CD4-positive, alpha-beta T cell treated with Interleukin-15 for 1 hour (primary cell): ENCODE measurements at places on chromosomes 11 and 22.

- DNase-seq = peak; percentile 53
Measured at GRCh38 chr22:42994917-42995562, 19.9 kb downstream of the PACSIN2 start.

GRCh38 chr22:39529487-39529851 lies 3.1 kb downstream of the RPS19BP1 start:
- DNase-seq = no peak

DNA sequence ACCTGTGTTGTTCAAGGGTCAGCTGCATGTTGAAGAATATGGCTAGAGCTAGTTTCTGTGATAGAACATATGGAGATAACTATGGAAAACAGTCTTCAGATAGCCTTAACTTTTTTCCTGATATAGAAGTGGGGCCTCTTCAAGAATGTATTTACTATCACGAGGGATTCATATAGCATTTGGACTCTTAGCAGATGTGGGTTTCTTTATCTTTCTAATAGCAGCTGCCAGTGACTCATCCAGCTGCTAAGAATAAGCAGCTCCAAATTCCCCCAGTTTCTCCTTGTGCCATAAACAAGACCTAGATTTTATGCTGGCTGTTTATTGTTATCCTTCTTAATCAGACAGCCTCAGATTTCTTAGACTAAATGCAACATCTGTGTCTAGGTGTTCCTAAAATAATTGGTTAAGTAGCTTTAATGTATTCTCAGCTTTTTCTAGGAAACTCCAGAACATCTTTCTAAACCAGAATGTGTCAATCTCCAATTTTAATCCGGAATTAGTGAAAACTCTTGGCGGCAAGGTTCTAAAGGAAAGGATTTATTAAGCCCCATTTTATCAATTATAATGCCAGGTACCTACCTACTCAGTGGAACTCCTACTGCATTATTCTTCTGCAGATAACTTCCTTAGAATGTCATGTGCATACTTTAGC lies 119.8 kb downstream of the CSTPP1 start:
- DNase-seq = no peak

DNA sequence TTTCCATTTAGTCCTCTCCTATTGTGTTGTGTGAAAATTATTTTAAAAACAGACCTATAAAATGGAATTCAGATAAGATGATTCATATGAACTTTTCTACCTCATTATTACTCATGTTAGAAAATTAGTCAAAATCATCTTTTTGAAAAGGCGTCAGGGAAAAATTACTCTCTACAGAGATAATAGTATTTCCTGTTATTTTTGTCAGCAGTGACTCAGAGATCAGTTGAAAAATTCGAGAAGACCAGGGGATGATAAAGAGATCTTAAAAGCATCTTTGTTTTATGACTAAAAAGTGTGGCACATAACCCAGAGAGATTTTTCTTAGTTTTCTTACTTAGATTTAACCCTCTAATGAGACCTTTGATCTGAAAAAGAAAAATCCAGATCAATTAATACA lies 157.9 kb upstream of the CARD18 start:
- no peak for DNase-seq

DNA sequence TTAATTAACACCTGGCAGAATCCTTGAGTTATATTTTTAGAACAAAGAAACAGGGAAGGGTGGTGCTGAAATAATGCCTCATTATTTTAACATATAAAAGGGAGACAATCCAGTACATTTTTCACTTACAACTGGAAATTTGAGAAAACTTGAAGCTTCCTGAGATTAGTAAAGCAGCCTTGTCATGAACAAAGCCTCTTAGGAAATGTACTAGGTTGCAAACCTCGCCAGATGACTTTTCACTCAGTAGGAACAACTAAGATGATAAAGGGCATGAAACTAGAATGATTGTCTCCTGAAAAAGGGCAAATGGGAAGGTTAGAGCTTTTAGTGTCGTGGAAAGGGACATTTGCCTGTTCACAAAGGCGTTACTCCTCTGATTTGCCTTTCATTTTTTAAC lies 289.6 kb downstream of the ETS1 start:
- DNase-seq = no peak

GRCh38 chr11:63937713-63938478 lies 906 bp upstream of the NAA40 start:
- DNase-seq = no peak

DNA sequence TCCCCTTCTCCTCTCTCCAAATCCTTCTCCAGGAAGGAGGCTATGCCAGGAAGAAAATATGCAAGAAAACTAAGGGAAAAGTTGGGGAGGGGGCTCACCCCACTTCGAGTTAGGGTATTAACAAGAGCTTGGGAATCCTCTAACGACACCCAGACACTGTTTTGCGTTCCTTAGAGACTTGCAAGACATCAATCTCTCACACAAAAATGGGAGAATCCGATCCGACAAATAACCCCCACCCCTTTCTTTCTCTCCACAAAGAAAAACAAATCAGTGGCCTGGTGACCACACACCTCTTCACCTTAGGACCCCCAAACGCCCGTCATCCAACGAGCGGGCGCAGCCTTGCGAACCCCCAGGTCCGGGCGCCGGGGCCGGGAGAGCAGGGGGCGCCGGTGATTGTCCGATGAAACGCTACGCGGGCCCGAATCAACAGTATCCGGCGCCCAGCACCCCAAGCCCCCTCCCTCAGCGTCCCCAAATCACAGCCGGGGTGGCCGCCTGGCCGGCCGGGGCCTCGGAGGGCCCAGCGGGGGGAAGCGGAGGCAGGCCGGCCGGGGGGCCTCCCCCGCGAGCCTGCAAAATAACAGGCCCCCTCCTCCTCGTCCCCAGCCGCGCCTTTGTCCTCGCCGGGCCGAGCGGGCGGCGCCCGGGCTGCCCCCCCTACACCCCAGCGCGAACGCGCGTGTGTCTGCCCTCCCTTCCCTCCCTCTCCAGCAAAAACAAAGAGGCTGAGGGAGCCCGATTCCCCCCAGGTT lies 690 bp downstream of the CSNK1E start:
- DNase-seq = peak; percentile 51

GRCh38 chr11:72703267-72704008 lies 29.2 kb upstream of the PDE2A start:
- DNase-seq = no peak

GRCh38 chr11:116986521-116987105 lies 111.6 kb downstream of the SIK3 start:
- peak; percentile 26 for DNase-seq

DNA sequence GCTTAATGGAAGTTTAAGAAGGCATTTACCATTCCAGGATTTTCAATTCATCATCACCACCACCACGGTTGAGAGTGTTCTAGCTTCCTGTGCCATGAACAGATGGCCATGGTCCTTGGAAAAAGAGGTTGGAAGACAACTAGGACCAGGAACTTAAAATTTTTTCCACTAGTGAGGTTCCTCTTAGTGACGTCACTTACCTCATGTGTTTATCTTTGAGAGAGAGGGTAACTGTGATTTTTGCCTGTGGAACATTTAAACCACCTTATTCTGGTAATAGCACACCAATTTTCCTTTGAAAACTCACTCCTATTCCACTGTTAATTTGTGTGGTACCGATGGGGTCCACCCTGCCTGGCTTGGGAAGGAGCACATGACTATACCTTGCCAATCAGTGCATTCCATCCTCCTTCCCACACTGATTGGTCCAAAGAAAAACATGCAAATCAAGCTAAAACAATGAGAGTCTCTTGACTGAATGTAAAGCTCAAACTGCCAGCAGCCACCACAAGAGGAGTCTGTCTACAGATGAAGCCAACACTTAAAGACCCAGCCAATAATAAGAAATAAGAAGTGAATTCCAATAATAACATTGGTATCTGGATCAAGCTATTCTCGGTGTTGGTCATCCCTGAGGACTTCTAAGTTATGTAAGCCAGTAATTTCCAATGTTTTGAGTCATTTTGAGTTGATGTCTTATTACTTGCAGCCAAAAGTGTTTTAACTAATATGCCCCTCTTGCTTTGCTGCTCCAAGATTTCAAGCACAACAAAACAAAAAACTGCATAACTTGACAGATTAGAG lies 111.8 kb downstream of the MPPED2 start:
- DNase-seq = no peak

DNA sequence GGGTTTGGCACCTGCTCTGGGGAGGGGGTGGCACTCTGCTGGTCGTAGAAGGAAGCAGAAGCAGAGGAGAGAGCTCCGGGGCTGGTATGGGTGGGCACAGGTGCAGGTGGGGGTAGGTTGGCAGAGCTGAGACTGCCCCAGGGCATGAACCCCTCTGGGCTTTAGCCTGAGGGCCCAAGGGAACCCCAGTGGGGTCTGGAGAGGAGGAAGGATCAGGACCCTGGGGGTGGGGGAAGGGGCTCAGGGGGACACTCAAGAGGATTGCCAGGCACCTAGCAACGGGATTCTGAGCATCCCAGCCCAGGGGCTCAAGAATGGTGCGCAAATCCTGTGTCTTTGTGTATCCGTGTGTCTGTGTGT lies 6.3 kb downstream of the ALDH3B2 start:
- no peak for DNase-seq

GRCh38 chr22:19401483-19401882 lies 30.1 kb downstream of the HIRA start:
- DNase-seq = no peak

DNA sequence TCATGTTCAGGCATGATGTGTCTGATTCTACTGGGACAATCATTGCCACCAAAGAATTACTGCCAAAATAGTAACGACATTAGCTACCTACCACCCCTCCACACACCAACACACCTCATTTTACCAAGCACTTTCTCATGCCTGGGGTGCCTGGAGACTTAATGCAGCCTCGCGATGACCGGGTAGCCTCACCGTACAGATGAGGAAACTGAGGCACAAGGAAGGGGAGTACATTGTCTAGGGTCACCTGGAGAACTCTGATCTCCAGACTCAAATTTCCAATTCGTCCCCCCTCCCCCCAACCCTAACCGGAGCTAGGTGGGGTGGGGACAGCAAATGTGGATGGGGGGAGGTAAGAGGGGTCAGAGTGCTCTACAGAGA lies 2.7 kb upstream of the RTN4RL2 start:
- DNase-seq = no peak

- no peak for DNase-seq
Measured at GRCh38 chr22:50730013-50730891, 7.8 kb upstream of the ACR start.

DNA sequence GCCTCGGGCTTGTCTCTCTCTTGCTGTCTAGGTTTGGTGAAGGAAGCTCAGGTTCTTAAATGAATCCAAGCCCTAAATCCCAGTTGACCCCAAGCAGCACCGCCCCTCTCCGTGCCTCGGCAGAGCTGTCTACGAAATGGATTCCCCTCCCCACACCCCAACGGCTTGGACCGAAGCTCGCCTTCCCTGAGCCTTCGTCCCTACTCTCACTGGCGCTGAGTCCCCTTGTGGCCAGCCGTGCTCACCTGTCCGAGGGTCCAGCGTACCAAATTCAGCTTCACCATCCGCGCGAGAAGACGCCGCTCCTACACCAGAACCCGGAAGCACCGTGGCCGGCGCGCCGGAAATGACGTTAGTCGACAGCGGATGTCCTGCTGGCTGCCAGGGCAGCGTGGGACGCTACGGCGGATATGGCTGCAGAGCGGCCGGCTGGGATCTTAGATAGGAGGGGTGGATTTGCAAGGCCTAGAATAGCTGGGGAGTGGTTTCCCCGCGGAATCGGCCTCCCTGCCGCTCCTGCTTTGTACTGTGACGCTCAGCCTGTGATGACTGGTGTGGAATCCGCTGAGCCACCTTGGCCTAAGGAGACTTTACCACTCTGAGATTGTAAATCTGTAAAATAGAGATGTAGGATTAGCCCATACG lies at the start of gene TFIP11:
Gene TFIP11 (minus strand): TSS at position 325 of the 645 bp plus-strand sequence. CDS start 2,201 bp downstream, outside the sequence.
- peak; percentile 86 for DNase-seq

GRCh38 chr22:50182176-50183081 lies 3.3 kb upstream of the TRABD start:
- DNase-seq = no peak
